ENCODE measurements at places on chromosomes 12 and 14.

GRCh38 chr12:19915392-19916195 is 452.7 kb upstream of the PDE3A start:
- DNase-seq = no peak

GRCh38 chr14:86774916-86775315 is 1218.1 kb downstream of the GALC start:
- DNase-seq = no peak

DNA sequence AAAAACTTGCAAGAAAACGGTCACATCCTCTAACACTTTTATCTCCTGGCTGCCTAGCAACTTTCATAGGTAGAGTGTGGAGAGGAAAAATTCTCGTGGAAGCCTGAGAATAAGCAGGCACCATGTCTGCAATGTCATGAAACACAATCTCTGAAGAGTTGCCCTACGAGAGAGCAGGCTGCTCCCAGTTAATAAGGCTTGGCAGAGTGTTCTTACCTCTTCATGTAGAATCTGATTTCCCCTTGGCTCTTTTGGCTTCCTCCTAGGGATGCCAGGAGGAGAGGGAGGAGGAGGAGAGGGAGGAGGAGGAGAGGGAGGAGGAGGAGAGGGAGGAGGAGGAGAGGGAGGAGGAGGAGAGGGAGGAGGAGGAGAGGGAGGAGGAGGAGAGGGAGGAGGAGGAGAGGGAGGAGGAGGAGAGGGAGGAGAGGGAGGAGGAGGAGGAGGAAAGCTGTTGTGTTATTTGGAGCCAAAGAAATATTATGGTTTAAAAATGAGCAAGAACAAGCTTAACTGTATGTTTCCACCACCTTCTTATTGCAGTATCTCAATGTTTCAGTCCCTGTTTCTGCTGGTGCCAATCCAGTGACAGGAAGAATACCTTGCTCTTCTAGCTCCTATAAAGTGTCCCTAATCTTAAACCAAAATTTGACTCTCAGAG is 52.9 kb downstream of the EGLN3 start:
- no peak for DNase-seq

DNA sequence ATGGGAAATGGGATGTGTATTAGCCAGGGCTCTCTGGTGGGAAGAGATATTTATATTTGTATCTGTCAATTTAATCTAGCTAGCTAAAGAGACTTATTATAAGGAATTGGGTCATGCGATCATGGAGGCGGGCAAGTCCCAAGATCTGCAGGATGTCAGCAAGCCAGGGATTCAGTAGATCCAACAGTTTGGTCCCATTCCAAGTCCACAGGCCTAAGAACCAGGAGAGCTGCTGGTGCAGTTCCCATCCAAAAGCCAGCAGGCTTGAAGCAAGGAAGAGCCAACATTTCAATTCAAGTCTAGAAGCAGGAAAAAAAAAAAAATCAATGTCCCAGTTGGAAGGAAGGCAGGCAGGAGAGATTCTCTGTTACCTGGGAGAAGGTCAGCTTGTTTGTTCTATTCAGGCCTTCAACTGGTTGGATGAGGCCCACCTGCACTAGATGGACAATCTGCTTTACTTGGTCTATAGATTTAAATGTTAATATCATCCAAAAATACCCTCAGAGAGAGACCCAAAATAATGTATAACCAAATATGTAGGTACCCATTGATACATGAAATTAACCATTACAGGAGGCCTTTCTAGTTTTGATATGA is 60.7 kb upstream of the BCAT1 start:
- DNase-seq = no peak

GRCh38 chr12:110862329-110862728 is 15.5 kb downstream of the CCDC63 start:
- DNase-seq = no peak

DNA sequence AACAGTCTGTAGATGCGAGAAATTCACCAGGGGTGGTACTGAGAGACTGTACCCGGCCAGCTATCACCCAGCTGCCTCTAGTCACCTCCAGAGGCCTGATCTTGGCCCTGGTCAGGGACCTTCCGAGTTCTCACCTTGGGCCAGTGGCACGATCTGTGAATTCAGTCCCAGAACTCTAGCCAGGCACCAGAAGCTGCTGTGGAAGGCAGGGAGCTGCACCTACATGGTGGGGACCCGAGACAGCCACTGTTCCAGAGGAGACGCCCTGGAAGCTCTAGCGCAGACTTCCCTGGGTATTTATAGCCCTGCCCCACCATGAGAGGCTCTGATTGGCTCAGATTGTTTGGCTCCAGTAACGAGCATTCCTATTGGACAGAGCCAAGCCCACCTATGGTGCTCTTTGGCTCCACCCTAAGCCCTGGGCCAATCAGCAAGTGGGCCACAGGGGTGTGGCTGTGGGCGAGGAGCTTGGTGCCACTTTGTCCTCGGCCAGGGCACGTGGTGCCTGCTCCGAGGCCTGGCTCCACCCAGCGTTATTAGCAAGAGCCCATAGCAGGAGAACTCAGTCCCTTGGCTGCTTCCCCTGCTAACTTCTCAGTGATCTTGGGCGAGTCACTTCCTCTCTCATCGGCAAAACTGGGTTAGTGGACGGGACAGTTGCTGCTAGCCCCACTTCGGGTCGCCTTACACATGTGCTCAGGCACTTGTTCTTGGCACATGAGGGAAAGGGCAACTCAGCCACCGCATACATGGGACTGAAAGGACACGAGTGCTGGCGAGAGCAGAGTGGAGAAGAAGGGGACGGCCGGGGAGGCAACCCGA is 89.0 kb upstream of the BCL11B start:
- DNase-seq = no peak

Data from stimulated activated CD4-positive, alpha-beta T cell treated with anti-CD3 and anti-CD28 coated beads, Interleukin-1b, Interleukin-23, amount 100 ng/mL, for 24 hours (primary cell).